ENCODE measurements at places on chromosomes 2 and 18. TPM values are rescaled to one million over a fixed set of nuclear protein-coding genes. Genes with fewer than 3 reads are reported as not detected.

FAP gene
- 269 TPM for total RNA-seq

ZNF385B gene
- total RNA-seq = not detected

ANKRD30B gene
- 0.55 TPM for total RNA-seq

GAREM1 gene
- total RNA-seq = 2.4 TPM

RGPD4 gene
- not detected for total RNA-seq

SLC11A1 gene
- 0.25 TPM for total RNA-seq

MAPRE3 gene
- 6.6 TPM for total RNA-seq

MEP1B gene
- total RNA-seq = not detected

SPATA3 gene
- not detected for total RNA-seq

TUBB6 gene
- 487 TPM for total RNA-seq
